ENCODE measurements at places on chromosomes 7 and 10. TPM values are rescaled to one million over a fixed set of nuclear protein-coding genes. Genes with fewer than 3 reads are reported as not detected.

- H3K36me3 ChIP-seq, result no peaks in the 10 kb centered on the region
- no peak for DNase-seq
- no peaks in the 10 kb centered on the region for H3K4me1 ChIP-seq
- H3K4me3 ChIP-seq, result no peak overlapping the region
- no peak overlapping the region for H3K27ac ChIP-seq
- no peaks in the 10 kb centered on the region for H3K27me3 ChIP-seq
Measured at GRCh38 chr10:114313139-114313538, 74.1 kb downstream of the VWA2 start.

DNA sequence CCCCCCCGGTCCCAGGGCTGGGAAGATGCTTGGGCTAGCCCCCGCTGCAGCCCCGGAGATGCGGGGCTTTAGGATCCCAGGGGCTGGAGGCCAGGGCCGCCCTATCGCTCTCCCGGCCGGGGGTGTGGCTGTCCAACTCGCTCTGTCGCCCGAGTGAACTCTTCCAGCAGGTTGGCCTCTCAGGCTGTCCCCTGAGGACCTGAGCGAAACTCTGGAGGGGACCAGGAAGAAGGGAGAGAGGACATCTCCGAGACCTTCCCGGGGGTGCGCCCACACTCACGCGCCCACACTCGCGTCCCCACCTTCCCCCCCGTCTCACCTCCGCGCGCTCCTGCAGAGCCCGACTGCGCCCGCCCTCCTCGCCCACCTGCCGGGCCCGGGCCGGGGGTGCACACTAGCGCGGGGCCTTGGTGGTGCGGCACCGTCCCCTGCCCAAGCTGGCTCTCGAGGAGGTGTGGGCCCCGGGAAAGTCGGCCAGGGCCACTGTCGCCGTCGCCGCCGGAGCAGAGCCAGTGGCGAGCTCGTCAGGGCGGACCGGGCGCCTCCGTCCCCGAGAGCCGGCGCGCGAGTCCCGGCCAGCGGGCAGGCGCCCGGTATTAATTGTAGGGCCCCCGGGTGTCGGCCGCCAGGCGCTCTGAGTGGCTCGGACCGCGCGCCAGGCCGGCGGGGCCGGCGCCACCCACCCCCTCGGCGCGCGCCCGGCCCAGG is 101.7 kb upstream of the SVIL start:
- H3K27me3 ChIP-seq, result no peaks in the 10 kb centered on the region
- peaks cover 28% of the 10 kb centered on the region for H3K4me1 ChIP-seq
- DNase-seq, result peak; percentile 88
- H3K36me3 ChIP-seq, result no peaks in the 10 kb centered on the region
- peak overlapping the region; percentile 84 for H3K4me3 ChIP-seq

DNA sequence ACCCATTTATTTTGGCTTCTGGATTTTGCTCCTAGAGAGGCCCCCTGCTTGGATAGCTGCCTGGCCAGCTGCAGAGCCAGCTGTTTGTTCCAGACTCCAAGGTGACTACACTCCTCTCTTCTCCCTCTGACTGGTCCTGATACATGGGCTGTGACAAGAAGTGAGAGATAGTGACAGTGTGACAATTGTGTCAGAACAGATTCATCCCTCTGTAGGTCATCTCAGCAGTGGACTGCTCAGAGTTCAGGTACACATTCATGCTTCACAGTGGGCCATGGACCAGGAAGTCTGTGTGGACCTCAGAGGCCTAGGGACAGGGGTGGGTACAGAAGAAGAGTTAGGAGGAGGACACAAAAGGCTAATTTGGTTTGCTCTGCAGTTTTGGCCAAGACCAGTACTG is 188.2 kb upstream of the MKLN1 start:
- no peak for DNase-seq
- H3K36me3 ChIP-seq, result no peaks in the 10 kb centered on the region

DNA sequence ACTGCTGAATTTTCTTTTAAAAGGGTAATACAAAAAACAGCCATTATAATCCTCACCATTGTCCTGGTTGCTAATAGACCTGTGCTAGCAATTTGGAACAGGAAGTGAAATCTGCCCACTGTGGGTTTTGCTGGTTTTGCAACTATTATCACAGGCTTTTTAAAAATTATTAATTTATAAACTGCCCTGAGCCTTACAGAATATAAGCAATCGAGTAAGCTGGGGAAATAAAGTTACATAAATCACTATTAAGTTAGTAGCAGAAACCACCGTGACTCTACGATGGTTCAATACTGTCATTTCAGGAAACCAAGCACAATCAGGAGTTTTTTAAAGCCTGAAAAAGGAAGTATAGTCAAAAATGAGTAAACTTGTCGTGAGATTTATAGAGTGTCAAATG is 62.3 kb downstream of the TMEM26 start:
- DNase-seq, result no peak
- no peak overlapping the region for H3K4me3 ChIP-seq
- H3K27me3 ChIP-seq, result no peaks in the 10 kb centered on the region
- H3K36me3 ChIP-seq, result no peaks in the 10 kb centered on the region

- H3K27me3 ChIP-seq, result no peaks in the 10 kb centered on the region
- DNase-seq, result no peak
- H3K4me1 ChIP-seq, result no peaks in the 10 kb centered on the region
- H3K4me3 ChIP-seq, result no peak overlapping the region
- no peaks in the 10 kb centered on the region for H3K36me3 ChIP-seq
Measured at GRCh38 chr7:101779267-101779666, 38.2 kb upstream of the CUX1 start.

GRCh38 chr7:150791304-150791703 is 8.9 kb downstream of the TMEM176B start:
- peaks cover 20% of the 10 kb centered on the region for H3K4me1 ChIP-seq
- no peaks in the 10 kb centered on the region for H3K27me3 ChIP-seq
- DNase-seq, result no peak
- H3K4me3 ChIP-seq, result no peak overlapping the region
- H3K27ac ChIP-seq, result no peak overlapping the region

- no peaks in the 10 kb centered on the region for H3K27me3 ChIP-seq
- no peak overlapping the region for H3K4me3 ChIP-seq
- no peak overlapping the region for H3K27ac ChIP-seq
- H3K36me3 ChIP-seq, result no peaks in the 10 kb centered on the region
- no peak for DNase-seq
- H3K4me1 ChIP-seq, result no peaks in the 10 kb centered on the region
Measured at GRCh38 chr10:52106011-52106410, 208.1 kb upstream of the DKK1 start.

- no peak overlapping the region for H3K4me3 ChIP-seq
- no peaks in the 10 kb centered on the region for H3K4me1 ChIP-seq
- H3K36me3 ChIP-seq, result no peaks in the 10 kb centered on the region
- DNase-seq, result no peak
- no peak overlapping the region for H3K27ac ChIP-seq
Measured at GRCh38 chr7:84647797-84648757, 453.5 kb upstream of the SEMA3A start.

The HKDC1 gene
- total RNA-seq, result 9.6 TPM

The FAM131B gene
- total RNA-seq, result 0.90 TPM

GRCh38 chr10:102639537-102639936 is 4.7 kb upstream of the TRIM8 start:
- H3K4me3 ChIP-seq, result no peak overlapping the region
- H3K4me1 ChIP-seq, result peaks cover 17% of the 10 kb centered on the region
- no peak for DNase-seq

- no peaks in the 10 kb centered on the region for H3K36me3 ChIP-seq
- no peak overlapping the region for H3K27ac ChIP-seq
- H3K27me3 ChIP-seq, result no peaks in the 10 kb centered on the region
- no peaks in the 10 kb centered on the region for H3K4me1 ChIP-seq
- DNase-seq, result no peak
- no peak overlapping the region for H3K4me3 ChIP-seq
Measured at GRCh38 chr7:50145801-50146338, 52.8 kb upstream of the ZPBP start.

DNA sequence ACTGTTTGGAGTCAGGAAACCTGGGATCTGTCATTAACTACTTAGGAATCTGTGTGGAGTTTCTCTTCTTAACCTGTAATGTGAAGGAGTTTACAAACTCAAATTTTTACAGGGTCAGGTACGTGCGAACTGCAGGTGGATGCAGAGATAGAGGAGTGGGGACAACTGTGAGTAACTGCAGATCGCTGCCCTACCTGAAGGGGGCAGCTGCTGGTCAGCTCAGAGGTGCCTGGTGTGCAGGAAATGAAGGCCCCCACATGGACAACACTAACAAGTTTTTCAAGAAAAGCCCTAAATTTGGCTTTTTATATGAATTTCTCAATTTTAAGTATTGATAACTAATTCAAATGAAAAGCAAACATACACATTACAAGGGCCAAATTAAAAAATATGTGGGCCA is 380.0 kb downstream of the REEP3 start:
- H3K4me1 ChIP-seq, result no peaks in the 10 kb centered on the region
- no peaks in the 10 kb centered on the region for H3K36me3 ChIP-seq

DNA sequence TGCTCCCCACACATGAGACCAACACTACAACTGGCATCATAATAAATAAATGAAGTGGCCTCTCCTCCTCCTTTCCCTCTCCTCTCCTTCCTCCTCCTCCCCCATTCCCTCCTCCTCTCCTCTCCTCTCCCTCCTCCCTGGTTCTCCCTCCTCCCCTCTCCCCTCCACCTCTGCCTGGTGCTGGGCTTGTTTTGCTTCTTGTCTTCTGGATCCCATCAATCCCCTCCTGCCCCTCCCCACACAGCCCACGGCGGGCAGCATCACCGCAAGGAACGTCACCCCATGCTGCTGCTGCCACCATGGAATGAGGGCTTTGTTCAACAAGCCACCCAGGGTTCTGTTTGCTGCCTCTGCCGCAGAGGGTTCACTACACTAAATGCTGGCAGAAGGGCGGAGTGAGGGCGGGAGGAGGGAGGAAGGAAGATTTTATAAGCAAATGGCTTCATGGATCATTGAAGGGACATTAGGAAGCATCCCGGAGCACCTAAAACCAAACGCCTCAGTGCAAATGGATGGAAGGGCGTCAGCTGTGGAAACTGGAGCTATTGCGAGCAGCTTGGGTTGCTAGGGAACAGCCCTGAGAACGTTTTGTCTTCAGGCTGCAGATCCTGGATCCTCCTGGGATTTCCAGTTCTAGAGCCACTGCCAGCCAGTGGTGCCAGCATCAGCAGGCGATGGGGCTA is 379.7 kb upstream of the ZMIZ1 start:
- H3K27me3 ChIP-seq, result no peaks in the 10 kb centered on the region
- no peak for DNase-seq
- no peaks in the 10 kb centered on the region for H3K36me3 ChIP-seq

The MRC1 gene
- total RNA-seq, result 370 TPM

The TAS2R16 gene
- total RNA-seq, result not detected

- no peak for DNase-seq
- no peak overlapping the region for H3K4me3 ChIP-seq
- H3K27me3 ChIP-seq, result no peaks in the 10 kb centered on the region
- H3K4me1 ChIP-seq, result peaks cover 5% of the 10 kb centered on the region
- H3K27ac ChIP-seq, result no peak overlapping the region
Measured at GRCh38 chr7:135743907-135744731, 4.5 kb downstream of the FAM180A start.

The MOGAT3 gene
- total RNA-seq, result not detected

- peaks cover 19% of the 10 kb centered on the region for H3K36me3 ChIP-seq
- no peaks in the 10 kb centered on the region for H3K4me1 ChIP-seq
- no peaks in the 10 kb centered on the region for H3K27me3 ChIP-seq
- DNase-seq, result no peak
Measured at GRCh38 chr10:132753596-132753995, 32.4 kb downstream of the NKX6-2 start.

DNA sequence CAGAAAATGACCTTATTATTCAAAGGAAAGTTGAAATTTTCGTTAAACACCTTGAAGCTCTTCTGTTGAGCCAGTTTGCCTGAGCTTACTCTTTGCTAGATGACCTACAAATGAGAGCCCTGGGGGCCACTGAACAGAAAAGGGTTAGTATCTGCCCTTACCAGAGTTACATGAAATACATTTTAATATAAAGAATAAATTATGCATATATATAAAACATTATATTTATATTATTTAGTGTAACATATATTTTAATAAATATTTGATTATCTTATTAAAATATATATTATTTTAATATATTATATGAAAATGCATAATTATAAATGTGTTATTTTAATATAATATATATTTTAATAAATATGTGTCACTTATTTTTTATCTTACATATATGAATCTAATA is 628.4 kb upstream of the TPK1 start:
- no peak overlapping the region for H3K4me3 ChIP-seq
- H3K27me3 ChIP-seq, result no peaks in the 10 kb centered on the region
- no peak for DNase-seq
- no peak overlapping the region for H3K27ac ChIP-seq
